ENCODE measurements at places on chromosomes 6 and 20.

DNA sequence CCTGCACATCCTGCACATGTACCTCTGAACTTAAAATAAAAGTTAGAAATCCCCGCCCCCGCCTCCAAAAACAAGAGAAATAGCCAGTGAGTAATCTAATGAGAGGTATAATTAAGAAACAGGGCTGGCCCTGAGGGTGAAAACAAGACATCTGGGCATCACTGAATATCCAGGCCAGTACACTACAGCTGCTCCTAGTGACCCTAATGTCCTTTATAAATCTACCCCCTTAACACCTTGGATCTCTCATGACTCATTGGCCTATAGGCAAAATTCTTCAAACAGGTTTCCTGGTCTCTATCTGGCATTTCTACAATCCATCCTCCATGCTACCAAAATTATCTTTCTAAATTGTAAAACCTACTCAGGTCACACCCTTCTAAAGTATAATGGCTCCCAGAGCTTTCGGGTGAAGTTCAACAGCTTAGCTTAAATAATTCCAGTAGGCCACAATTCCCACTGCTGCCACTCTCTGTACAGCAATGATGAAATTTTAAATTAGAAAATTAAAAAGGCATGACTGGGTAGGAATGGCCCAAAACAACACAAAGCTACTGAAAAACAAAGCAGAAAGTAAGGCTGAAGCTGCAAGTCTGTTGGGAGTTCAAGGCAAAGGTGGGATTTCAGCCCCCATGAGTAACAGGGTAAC lies 260.9 kb downstream of the GMDS start:
- DNase-seq = no peak

- DNase-seq = no peak
Observed at GRCh38 chr6:44701038-44701636, 313.6 kb downstream of the CDC5L start.

DNA sequence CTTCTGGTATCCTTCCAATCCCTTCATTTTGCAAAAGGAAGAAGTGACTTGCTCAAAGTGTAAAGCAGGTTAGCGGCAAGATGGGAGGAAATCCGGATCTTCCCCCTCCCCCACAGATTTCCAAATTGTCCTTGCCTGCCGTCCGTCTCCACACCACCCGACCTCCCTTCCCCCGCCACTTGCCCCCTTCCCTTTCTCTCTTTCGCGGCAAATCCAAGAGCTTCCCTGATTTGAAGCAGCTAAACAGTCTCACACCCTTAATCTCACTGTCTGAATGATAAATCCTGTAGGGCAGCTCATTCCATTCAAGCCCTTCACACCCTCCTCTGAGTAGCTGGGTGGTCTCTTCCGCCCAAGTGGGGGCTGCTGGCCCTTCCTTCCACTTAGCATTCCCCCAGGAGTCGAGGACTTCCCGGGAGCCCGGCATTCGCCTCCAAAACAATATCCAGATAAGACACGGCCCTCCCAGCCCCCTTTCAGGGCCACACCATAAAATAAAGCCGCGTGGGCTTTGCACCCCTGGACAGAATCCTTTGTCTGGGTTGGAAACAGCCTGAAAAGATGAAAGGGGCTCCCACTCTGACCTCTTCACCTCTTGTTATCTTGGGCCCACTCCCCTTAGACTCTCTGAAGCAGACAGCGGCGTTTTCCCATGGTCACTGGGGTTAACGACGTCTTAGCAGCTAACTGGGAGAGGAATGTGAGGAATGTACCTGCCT lies 44.0 kb upstream of the PIM1 start:
- DNase-seq = no peak

DNA sequence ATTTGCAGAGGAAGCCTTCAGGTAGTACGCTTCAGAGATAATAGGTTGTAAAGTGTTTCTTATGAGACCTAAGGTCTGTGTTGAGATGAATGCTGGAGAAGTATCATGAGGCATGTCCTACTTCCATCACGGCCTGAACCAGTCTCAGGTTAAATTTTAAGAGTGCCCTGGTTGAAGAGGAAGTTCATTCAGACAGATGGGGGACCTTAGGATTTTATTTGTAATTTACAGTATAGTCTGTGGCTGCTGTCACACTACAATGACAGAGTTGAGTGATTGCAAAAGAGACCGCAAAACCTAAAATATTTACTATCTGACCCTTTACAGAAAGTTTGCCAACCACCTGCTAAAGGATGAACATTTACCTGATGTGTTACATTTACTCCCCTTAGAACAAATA lies 70.9 kb downstream of the UST start:
- peak; percentile 6 for DNase-seq

GRCh38 chr20:44931911-44932310 lies 22.1 kb downstream of the PABPC1L start:
- DNase-seq = no peak

DNA sequence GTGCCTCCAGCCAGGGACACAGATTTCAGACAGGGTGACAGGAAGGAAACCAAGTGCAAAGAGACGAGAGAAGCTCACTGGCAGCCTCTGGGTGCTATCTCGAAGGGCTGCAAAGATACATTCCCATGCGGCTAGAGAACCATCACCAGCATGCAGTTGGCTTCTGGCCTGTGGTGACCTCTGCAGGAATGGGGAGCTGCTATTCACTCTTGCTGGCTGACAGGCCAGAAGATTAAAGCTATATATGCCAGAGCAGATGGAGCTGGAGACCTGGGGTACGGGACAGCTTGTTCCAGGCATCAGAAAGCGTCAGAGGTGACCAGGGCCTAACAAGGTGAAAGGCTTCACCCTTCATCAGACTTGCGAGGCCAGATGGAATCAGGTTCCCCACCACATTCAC lies 20.0 kb downstream of the MAP1LC3A start:
- DNase-seq = no peak

GRCh38 chr6:148288541-148288940 lies 54.1 kb upstream of the SASH1 start:
- no peak for DNase-seq

DNA sequence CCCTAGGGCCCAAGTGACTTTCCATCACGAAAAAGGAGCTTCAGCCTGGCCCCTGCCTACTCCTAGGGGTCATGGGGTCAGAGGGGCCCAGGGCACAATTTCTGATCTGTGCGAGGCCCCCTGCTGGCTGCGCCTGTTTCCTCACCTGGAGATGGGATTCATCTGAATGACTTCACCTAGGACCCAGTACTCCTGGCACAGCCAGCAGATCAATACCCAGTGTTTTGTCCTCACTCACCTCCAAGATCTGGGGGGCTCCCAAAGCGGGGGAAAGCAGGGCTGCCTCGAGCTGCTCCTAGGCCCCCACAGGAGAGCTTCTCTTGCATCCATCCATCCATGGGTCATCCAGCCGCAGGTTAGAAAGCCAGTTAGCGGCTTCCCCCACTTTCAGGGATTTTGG lies 33.8 kb downstream of the CD40 start:
- DNase-seq = peak; percentile 34

GRCh38 chr6:34600796-34601195 lies 44.7 kb upstream of the SPDEF start:
- no peak for DNase-seq

- no peak for DNase-seq
Observed at GRCh38 chr6:148516217-148516616, 173.6 kb downstream of the SASH1 start.

DNA sequence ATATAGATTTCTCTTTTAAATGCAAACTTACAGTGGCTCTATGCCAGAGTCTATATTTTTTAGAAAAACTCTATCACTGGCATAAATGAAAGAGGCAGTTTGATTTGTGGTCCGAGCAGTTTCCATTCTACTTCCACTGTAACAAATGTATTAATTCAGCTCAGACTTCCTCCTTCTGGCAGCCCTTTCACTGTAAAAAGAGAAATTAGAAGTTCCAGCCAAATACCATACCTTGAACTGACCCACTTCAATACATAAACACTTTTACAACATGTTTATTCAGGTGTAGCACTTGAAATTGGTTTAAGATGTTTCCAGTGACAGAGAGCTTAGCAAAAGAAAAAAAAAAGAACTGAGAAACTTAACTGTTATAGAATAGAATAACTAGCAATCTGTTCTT lies 99.3 kb downstream of the BMP5 start:
- no peak for DNase-seq

GRCh38 chr6:87396595-87397392 lies 11.0 kb upstream of the CFAP206 start:
- peak; percentile 90 for DNase-seq

DNA sequence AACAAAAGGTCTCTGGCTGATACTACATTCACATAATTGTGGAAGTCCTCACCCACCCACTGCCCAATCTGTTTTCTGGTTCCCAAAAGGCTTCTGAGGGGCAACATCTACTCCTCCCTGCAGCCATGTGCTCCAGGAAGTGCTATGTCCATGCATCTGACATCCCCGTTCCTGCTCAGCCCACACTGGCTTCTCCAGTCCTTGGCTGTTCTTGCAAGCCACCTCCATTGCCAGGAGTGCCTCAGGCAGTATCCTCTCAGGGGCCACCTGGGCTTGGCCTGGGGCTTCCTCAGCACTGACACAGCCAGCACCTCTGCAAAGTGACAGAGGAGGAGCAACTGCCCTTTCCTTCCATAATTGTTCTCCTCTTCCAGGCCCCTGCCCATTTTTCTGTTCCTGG lies 18.3 kb downstream of the ARHGAP18 start:
- DNase-seq = no peak

DNA sequence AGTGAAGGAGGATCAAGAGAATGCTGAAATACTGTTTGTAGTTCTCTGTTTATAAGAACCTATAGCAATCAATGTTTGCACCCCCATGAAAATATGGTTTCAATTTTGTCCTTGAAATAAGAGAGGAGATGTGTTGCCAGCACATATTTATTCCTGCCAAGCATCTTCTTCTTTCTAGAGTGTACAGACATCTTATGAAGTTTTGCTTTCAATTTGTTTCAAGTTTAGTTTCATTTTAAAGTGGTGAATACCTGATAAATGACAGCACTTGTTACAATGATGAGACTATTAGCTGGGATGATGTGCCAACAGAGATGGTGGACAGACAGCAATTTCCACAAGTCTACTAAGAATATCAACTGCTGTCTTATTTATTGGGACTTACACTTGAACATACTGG lies 39.2 kb upstream of the CENPW start:
- DNase-seq = no peak

GRCh38 chr6:49220293-49220692 lies 242.8 kb downstream of the MMUT start:
- DNase-seq = no peak

DNA sequence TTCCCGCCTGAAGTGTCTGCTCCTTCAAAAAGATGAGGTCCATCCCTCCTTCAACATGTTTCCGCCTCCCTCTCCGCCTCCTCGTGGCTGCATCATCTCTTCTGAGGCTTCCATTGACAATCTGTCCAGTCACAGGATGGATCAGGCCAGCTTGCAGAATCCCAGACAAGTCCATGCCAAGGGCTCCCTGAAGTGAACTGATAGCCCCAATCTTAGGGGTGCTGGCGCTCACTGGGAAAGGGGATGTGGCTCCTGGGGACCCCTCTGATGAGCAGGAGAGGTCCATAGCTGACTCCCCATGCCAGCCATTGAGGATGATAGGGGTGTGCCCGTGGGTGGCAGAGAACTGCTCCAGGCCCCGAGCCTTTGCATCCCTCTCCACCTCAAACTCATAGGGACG lies 48.6 kb upstream of the EMILIN3 start:
- DNase-seq = no peak

GRCh38 chr6:149963212-149963461 lies 606 bp upstream of the ULBP1 start:
- DNase-seq = no peak

GRCh38 chr6:141050471-141050870 lies 1082.3 kb upstream of the GJE1 start:
- DNase-seq = no peak

DNA sequence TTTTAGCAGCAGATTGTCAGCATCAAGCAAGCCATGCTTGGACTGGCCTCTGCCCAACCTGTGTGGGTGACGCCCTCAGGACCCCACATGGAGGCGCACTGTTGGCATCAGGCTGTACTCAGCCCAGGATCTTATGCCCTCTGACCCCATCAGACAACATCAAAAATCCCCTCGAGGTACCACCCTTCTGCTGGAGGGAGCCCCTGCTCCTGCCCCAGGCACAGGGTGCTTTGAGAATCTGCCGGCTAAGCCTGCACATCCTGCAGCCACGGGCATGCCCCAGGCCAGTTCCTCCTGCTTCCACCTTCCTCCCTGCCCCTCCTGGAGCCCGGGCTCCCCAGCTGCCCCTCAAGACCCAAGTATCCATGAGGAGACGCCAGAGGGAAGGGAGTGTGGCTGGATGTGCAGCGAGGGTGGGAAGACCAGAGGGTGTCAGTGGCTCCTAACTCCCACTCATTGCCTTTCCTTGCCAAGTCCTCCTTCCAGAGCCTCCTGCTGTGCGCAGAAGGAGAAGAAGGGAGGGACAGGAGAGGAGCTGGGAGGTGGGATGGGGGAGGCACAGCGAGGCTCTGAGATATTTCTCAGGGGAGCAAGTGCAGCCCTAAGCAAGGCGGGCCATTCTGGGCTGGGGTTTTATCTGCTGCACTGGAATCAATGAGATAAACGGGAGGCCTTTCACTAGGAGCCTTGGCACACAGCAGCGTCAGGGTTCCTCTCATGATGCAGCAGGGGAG lies 77.4 kb upstream of the CST7 start:
- DNase-seq = no peak

DNA sequence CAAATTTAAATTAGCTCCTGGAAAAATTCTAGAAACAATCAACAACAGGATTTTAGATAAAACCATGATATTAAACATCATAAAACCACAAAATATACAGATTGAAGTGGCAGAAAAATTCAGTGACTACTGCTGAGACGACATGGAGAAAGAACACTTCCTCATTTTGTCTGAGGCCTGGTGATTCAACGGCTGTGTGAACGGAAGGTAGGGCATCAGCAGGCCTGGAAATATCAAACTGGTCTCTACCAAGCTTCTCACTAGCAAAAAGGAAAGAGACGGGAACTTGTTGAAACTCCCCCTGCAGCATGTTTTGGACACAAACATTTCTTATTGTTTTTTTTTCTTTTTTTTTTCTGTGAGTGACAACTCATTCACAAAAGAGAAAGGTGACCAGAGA lies 58.0 kb upstream of the AHI1 start:
- peak; percentile 84 for DNase-seq

DNA sequence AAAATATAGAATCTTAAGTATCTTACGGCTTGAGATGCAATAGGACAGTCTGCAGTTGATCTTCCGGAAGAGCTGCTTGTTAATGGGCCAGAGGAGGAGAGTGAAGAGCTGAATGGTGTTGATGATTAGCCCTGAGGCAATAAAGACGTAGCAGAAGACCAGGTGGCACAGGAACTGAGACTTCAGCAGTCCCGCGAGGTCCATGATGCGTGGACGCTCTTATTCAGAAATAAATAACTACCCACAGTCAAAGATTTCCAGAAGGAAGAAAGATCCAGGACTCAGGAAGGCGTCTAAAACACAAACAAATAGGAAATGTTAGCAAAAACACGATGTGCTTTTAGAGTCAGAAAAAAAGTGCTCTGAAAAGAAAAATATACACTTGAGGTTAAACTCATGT lies 41.9 kb downstream of the AGPAT4 start:
- DNase-seq = no peak

- DNase-seq = no peak
Observed at GRCh38 chr20:57896563-57896962, 186.7 kb upstream of the PMEPA1 start.
